ENCODE measurements at places on chromosomes 3 and 15.

- no peak for DNase-seq
Measured at GRCh38 chr3:184568924-184569829, 7.6 kb downstream of the EPHB3 start.

DNA sequence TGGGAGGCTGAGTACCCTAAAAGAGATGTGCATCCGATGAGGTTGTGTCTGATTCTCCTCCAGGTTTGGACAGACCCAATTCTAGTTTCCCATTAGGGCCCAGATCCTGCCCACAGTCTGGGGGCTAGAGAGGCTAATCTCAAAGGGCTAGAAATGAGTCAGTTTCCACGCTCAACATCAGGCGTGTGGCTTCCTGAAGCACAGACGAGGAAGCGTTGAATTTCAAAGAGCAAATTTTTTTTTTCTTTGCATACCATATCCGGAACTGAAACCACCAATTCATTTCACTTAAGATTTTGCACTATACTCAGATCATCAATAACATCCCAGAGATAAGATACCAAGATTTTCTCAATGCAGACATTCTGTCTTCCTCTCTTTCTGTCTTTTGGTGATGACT lies 173.8 kb upstream of the BCL6 start:
- DNase-seq: peak; percentile 40

GRCh38 chr3:181253796-181254195 lies 264.3 kb upstream of the DNAJC19 start:
- no peak for DNase-seq

DNA sequence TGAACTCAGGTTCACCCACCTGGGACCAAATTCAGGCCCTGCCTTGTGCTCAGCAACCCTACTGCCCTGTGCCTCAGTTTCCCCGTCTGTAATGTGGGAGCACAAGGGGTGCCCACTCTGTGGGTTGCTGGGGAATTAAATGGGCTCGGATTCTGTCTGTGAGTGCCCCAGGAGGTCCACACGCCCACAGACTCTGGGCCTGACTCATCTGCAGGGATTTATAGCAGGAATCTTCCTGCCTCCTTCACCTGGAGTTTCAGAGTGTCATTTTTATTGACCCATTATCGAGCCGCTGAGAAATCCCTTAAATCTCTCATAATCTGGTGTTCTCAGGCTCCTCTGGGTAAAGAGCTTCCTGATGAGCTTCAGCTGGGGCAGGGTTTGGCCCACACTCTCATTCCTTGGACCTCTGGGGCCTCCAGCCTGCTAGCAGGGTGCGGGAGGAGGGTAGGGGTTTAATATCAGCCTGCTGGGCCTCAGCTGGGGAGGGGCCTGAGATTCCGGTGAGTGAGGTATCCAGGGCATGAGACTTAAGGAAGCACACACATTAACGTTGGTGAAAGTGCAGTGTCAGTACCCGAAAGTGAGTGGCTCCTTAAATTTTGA lies 16.4 kb downstream of the C3orf18 start:
- no peak for DNase-seq

DNA sequence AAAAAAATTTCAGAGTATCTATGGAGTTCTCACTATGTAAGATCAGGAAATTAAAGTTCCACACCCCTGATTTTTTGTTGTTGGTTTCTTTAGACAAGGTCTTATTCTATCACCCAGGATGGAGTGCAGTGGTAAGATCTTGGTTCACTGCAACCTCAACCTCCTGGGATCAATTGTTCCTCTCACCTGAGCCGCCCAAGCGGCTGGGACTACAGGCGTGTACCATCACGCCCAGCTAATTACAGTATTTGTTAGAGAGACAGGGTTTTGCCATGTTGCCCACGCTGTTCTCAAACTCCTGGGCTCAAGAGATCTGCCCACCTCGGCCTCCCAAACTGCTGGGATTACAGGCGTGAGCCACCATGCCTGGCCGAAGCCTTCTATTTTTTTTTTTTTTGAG lies 12.4 kb downstream of the QRICH1 start:
- no peak for DNase-seq

DNA sequence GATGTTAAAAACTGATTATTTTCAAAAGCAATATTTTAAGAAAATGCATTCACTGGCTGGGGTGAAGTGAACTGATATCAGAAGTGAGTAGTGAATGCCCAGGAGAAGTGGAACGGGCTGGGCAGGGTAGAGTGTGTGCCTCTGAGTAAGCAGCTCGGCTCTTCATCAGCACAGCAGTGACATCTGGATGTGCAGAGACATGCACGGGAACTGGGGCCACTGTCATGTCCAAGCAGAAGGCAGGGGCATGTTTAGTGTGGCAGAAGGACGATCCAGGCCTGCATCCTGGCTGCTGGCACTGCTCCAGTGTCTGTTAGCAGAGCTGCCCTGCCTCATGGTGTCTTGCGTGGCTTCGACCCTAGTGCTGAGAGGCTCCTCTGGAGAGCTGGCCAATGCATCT lies 305.6 kb upstream of the LRRFIP2 start:
- DNase-seq: no peak

GRCh38 chr3:86239946-86240345 lies 751.0 kb downstream of the VGLL3 start:
- DNase-seq: no peak

DNA sequence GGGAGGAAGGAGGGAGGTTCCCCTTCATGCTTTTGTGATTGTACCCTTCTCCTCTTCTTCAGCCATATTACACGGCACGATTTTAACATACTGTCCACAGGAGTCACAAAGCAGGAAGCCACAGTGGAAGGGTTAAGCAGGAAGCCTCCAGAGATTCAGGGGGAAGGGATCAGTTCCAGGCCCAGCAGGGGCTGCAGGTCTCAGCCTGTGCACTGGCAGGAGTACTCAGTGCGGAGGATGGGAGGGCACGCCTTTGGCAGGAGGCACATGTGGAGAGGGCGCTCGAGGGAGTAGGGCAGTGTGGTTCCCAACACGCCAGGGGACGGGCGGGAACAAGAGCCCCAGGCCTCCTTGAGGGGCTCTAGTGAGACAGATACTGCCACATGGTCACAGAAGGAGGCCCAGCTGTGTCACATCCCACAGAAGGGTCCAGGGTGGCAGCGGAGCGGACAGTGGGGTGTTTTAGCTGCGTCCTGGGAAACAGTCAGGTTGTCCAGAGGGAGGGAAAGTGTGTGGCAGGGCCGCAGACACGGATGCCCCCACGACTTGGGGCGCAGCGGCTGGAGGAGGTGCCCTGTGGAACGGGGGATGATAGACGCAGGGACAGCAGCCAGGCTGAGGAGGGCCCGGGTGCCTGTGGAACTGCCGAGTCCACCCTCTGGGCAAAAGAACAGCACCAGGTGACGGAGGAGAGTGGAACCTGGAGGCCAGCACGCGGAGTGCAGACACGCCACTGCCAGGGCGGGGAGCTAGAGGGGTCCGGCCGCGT lies 77.5 kb downstream of the CHSY1 start:
- DNase-seq: no peak

GRCh38 chr3:72189339-72189738 lies 404.4 kb upstream of the PROK2 start:
- DNase-seq: no peak

DNA sequence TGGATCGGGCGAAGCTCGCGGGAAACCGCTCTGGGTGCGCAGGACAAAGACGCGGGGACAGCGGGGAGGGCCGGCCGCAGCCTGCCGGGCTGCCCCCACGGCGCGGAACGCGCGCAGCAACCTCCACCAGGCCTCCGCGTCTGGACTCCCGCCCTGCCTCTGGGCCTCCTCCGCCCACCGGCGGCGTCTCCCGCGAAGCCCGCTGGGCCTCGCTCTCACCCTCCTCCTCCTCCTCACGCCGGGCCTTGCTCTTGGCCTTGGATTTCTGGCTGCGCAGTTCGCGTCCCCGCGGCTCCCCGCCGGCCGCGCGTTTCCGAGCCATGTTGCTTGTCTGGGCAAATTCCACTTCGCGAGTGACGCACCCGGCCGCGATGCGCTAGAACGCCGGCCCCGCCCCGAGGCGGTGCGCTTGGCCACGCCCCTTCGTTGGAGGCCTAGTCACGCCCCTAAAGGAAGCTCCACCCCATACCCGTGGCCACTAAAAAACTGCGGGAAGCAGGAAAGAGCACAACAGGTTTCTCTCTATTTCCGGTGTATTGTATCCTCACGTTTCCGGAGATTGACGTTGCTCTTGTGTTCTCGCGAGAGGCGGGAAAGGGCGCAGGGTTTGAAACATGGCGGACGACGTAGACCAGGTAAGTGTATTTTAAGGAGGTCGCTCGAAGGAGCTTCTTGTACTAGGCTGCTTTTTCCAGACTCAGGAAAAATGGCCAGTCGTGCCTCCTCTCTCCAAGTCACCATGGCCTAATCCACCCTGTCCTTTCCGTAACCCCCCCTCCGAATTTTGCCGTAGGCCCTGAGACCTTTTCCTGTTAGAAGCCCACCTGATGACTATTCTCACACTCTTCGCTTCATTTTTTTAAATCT lies at the start of the genes LSM3 and XPC:
TSS of gene LSM3 (plus strand) at position 571 of the 867 bp plus-strand sequence. CDS start at position 615, 44 bp downstream.
TSS of gene XPC (minus strand) at position 355 of the 867 bp plus-strand sequence. CDS start at position 322, 33 bp downstream.
- DNase-seq: peak; percentile 97

GRCh38 chr3:112297714-112298113 lies 3.7 kb upstream of the SLC9C1 start:
- no peak for DNase-seq

- DNase-seq: no peak
Measured at GRCh38 chr3:178804606-178805005, 267.0 kb downstream of the ZMAT3 start.

DNA sequence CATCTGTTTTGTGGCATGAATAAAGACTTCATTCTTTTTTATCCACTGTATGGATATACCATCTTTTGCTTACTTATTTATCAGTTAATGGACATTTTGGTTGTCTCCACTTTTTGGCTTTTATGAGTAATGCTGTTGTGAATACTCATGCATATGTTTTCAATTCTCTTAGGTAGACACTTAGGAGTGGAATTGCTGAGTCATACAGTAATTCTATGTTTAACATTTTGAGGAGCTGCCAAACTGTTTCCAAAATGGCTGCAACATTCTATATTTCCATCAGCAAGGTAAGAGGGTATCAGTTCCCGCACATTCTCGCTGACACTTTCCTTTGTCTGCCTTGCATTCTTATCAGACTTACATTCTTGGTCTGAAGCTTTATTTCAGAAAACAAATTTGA lies 191.1 kb downstream of the WNT5A start:
- DNase-seq: no peak

- DNase-seq: no peak
Measured at GRCh38 chr3:65664446-65664845, 374.3 kb downstream of the MAGI1 start.

DNA sequence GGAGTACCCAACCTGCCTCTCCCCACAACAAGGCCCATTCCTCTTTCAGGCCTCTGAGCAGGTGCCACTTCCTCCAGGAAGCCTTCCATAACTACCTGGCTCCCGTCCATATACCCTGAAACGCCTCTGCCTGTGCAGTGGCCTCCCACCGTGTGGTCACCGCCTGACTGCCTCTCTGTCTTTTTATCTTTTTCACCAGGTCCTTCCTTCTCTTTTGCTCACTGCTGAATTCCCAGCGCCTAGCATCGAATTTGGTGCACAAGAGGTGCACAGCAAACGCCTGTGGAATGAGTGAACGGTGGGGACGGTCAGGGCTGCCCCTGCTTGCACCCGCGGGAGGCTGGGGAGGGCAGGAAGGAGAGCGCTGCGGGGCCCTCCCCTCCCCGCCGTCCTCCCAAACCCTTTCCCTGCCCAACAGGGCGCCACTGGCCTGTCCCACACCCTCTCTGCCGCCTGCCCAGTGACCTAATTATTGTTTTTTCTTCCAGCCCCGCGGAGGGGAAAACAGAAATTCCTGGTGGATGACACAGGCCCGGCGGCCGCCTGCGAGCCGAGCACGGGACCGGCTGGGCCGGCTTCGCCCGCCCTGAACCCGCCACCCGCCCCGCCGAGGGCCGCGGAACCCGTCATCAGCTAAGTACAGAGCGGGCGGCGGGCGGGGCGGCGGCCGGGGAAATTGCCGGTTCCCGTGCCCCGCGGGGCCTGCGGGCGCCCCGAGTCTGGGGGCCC lies 140.1 kb downstream of the SMAD6 start:
- DNase-seq: peak; percentile 9

- DNase-seq: no peak
Measured at GRCh38 chr3:10285272-10286132, 7.2 kb downstream of the GHRL start.

GRCh38 chr15:55829826-55830225 lies 86.9 kb upstream of the PRTG start:
- DNase-seq: no peak

- no peak for DNase-seq
Measured at GRCh38 chr3:183725387-183725786, 27.8 kb downstream of the YEATS2 start.

DNA sequence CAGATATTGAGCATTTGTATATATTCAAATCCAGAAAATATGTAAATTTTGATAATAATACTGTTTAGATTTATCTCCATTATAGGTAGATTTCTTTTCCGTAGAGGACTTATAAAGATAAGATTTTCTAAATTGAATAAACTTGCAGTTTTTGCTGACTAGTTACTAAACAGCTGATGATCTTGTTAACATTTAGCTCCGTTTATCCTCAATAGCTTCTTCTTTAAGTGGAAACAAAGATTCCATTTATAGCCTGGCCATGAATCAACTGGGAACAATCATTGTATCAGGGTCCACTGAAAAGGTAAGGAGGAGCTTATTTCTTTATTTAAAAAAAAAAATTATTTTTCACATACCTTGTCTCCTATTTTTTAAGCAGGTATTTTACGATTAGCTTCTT lies 16.7 kb downstream of the WDR48 start:
- no peak for DNase-seq

GRCh38 chr3:163863146-163863545 lies 1215.2 kb downstream of the SI start:
- DNase-seq: no peak

- no peak for DNase-seq
Measured at GRCh38 chr3:45367453-45367871, 20.9 kb upstream of the LARS2 start.

DNA sequence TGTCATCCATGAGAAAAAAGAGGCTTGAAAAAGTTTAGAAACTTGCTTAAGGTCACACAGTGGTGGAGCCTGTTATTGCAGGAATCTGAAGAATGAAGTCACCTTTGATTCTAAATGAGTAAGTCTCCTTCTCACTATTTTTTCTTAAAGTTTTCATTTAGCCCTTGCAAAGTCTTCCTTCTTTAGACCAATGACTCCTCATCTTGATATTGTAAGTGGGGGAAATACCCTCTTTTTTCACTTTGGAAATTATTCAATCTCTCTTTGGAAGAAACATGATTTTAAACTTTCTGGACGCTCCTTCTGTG lies 787 bp upstream of the SLMAP start:
- DNase-seq: no peak

GRCh38 chr3:111096487-111097209 lies 25.0 kb downstream of the NECTIN3 start:
- no peak for DNase-seq

DNA sequence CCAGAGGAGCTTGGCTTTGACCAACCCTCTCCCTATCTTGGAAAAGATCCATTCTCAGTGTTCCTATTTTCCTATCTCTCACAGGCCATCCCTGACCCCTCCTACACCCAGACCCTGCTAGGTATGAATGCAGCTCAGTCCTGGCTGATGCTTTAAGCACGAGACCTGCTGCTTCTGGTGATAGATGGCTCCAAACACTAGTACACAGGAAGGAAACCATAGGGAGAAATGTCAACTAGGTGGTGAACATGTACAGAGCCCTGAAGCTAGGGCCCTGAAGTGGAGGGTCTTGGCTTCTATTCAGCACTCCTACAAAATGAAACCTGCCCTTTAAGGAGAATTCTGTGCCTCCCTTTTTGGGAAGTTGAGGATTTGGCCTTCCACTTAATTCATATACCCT lies 47.4 kb upstream of the MANF start:
- no peak for DNase-seq

All from activated T-cell treated with anti-CD3 and anti-CD28 coated beads for 1 hour (primary cell).